ENCODE measurements at places on chromosomes 12 and 14.

- DNase-seq: no peak
Measured at GRCh38 chr14:22472935-22473854, 115.8 kb downstream of the DAD1 start.

DNA sequence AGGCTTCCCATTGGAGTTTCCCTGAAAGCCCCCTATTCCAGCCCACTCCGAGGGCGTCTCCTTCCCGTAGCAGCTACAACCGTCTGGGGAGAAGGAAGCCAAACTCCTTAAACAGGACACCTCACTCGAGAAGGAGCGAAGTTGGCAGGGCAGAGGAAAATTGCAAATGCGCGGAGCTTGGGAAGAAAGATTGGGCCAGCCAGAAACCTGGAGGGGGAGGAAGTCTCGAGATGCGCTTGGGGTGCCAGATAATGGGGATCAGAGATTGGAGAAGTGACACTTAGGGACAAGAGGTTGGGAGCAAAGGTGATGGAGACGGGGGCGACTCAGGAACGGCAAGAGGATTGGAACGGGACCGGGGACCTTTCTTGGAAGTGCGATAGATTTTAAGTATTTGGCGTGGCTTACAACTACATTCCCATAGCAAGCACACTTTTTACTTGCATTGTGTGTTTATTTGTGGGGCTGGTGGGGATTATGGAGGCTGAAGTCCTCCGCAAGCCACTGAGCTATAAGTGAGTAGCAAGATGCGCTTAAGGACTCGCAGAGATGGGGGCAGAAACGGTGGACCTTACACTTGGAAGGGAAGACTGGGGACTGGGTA is 926 bp downstream of the HRK start:
- DNase-seq: no peak

DNA sequence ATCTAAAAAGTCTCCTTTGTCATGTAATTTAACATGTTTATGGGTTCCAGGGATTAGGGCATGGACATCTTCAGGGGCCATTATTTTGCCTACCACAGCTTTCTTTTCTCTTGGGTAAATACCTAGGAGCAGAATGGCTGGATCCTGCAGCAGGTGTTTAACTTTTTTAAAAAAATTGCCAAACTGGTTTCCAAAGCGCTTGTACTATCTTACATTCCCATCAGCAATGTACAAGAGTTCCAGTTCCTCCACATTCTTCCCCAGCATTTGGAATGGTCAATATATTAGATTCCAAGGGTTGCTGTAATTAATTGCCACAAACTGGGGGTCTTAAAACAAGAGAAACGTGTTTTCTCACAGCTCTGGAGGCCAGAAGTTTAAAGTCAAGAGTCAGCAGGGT is 27.7 kb upstream of the MYL2 start:
- DNase-seq: no peak

GRCh38 chr14:32896979-32897697 is 41.5 kb upstream of the NPAS3 start:
- no peak for DNase-seq
